Activated T-helper 1 cell treated with anti-CD3 and anti-CD28 coated beads, Interleukin-2, amount 50 U/mL, for 16 hours (primary cell): ENCODE measurements at places on chromosomes 16 and 17.

- DNase-seq, result no peak
Observed at GRCh38 chr17:72726936-72727335, 365.6 kb downstream of the SLC39A11 start.

DNA sequence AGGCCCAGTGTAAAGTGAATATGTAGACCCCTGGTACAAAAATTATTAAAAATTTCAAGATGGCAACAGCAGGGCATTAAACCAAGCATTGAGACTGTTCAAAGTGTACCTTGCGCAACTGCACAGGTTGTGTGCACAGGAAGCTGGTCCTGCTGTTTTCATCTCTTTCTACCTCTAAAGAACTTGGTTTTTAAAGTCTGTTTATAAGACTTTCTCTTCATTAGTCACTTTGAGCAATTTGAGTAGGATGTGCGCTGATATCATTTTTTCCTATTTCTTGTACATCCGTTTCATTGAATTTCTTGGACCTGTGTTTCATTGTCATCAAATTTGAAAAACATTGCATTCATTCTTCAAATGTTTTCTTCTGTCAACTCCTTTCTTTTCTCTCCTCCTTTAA is 16.8 kb upstream of the PMP22 start:
- no peak for DNase-seq

- DNase-seq, result no peak
Observed at GRCh38 chr16:67150047-67150832, 558 bp downstream of the B3GNT9 start.

DNA sequence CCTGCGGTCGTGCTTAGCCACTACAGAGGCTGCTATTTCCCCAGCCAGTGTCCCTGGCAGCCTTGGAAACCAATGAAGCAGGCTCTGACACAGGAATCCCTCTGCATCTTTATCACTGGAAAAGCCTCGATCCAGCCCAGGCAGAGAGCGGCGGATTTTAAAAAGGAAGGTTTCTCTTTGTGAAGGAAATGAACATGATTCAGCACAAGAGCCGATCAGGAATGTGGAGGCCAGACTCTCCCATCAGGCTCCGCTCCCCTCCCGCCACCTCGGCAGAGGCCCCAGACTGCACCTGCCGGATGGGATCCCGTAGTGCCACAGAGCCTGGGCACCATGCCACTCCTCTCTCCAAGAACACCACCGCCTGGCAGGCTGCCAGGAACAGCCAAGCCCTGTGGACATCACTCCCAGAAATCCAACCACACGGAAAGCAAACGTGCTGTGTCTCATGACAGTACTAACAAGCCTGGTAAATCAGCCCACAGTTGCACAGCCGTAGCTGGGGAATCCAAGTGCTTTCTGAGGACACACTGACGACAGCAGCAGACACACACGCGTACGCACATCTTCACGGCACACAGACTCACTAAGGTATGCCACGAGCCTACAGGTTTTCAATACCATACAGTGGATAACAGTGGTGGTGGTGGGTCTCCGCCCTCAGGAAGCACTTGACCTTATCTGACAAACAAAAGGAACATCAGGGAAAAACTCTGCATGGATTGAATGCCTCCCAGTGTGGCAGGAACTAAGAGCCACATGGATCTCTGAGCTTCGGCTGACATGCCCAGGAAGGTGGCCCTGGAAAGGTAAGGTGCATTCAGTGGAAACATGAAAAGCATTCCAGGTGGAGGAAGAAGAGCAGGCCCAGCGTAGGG is 5.4 kb downstream of the LRRC75A start:
- DNase-seq, result no peak

DNA sequence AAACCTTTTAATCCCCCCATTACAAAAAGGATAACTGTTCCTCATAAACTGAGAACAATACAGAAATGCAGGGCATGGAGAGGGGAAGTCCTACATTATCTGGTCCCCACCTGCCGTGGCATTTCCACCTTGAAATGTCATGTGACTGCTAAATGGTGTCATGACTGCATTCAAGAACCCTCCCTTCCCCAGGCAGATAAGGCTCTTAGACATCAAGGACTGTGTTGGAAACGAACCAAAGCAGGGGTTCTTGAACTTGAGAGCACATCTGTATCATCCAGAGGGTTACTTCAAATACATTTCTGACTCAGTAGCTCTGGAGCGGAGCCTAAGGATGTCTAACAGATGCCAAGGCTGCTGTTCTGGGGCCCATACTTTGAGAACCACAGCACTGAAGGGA is 18.4 kb downstream of the CMTM3 start:
- DNase-seq, result no peak

- no peak for DNase-seq
Observed at GRCh38 chr17:36640836-36641235, 39.5 kb downstream of the MRM1 start.

- DNase-seq, result no peak
Observed at GRCh38 chr16:83933885-83934683, 19.0 kb upstream of the OSGIN1 start.

DNA sequence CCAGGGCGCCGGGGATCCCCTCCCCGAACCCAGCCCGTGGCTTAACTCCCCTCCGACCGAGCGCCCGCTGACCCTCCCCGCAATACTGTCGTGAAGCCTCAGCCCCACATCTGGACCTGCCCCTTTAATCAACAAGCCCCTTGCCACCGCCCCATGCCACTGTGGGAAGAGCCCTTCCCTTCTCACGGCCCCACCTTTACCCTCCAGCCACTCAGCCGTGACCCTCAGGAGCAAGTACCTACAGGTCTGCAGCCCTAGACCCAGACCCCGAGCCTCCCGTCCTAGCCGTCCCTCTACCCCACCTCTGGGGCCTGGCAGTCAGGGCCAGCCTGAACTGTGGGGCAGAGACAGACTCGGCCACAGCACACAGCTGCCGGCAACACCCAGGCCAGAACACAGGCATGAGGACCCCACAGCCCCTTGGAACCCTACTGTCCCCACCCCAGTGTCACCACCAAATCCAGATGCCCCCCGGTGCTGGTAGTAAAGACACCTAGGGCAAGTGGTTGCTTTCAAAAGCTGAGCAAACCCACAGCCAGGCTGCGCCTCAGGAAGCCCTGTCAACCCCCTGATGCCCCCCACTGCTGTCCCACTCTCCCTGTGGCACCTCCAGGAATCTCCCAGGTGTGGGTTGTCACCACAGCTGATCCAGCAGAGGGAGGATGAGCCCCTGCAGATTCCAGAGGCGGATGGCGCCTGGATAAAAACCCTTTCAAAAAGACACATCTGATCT is 1.4 kb downstream of the NXPH3 start:
- no peak for DNase-seq

GRCh38 chr17:79574656-79575055 is 36.2 kb downstream of the RBFOX3 start:
- DNase-seq, result no peak

GRCh38 chr17:73052923-73053322 is 39.6 kb downstream of the SLC39A11 start:
- DNase-seq, result no peak

DNA sequence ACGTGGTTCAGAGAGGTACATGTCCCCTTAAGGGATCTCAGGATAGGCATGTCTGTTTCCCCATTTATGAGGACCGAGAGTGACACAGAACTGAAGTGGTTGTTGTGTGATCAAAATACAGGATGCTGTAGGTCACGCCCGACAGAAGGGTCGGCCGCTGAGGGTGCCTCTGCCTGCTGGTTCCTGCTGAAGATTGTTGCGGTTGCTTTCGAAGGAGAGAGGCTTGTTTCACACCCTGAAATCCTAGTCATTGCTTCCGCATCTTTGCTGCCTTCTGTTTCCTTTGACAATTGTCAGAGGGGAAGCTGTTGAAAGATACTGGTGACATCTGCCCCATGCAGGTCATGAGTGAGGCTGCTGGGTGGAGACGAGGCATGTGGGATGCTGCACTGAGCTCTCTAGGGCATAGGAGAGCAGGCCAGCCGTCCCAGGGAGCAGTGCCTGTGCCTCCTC is 3.8 kb upstream of the NAT9 start:
- DNase-seq, result peak; percentile 38

DNA sequence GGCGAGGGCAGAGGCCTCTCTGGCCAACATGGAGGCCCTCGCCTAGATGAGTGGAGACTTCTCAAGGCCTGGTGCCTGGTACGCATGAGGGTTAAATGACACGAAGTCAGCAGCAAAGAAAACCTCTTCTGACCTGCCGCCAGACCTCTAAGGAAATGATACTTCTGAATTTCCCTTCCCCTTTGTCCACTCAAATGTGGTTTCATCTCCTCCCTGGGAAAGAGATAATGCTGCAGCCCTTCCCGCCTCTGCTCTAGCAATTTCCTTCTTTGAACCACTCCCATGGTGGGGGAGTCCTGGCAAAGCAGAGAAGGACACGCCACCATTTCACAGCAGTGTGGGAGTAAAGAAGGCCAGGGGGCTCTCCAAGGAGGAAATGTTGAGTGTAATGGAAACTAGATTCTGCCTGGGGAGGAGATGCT is 65.7 kb upstream of the BCAR1 start:
- no peak for DNase-seq

GRCh38 chr16:73149334-73149733 is 101.4 kb upstream of the ZFHX3 start:
- no peak for DNase-seq

DNA sequence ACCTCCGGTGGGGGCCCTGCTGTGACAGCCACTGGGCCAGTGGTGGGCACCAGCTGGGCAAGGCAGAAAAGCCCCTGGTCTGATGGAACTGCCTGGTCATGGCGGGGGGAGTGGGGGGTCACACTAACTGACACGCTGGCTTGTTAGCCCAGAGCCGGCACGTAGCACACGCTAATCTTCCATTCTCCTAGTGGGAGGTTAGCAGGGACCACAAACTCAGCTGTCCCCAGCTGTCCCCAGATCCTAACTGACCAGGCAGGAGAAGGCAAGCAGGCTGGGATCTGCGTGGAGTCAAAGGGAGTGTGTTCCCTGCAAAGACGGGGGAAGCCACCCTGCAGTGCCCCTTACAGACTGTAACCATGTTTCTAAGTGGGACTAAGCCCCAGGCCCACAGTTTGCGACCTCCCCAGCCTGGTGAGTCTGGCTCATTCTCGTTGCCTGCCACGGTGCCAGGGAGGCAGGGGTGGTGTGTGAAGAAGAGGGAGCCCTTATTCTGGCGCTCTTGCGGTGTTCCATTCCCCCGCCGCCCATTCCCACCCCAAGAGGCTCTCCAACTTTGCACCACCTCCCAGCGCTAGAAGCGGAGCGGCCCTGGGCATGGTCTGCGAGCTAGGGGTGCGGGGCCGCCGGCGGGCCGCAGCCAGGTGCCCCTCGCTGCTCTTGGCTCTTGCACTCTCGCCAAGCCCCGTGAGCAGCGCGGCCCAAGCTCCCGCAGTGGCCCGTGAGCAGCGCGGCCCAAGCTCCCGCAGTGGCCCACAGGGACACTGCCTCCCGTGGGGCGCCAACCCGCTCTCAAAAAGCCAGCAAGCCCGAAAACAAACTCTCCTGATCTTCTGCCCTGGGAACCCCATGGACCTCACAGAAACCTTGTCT is 12.1 kb upstream of the ZNF423 start:
- no peak for DNase-seq

DNA sequence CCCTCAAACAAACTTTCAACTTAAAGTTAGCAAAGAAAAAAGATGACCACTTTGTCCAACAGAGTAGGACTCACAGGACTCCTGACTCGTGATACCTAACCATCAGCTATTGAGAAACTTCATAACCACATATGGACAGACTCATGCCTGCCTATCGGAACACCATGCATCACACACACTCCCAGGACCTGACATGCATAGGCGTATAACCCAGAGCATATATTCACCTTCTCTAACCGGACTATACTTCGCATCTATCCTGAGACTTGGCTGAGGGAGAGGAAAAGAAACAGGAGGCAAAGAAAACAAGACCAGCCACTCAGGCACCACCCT is 2.2 kb downstream of the PIP4K2B start:
- DNase-seq, result no peak

DNA sequence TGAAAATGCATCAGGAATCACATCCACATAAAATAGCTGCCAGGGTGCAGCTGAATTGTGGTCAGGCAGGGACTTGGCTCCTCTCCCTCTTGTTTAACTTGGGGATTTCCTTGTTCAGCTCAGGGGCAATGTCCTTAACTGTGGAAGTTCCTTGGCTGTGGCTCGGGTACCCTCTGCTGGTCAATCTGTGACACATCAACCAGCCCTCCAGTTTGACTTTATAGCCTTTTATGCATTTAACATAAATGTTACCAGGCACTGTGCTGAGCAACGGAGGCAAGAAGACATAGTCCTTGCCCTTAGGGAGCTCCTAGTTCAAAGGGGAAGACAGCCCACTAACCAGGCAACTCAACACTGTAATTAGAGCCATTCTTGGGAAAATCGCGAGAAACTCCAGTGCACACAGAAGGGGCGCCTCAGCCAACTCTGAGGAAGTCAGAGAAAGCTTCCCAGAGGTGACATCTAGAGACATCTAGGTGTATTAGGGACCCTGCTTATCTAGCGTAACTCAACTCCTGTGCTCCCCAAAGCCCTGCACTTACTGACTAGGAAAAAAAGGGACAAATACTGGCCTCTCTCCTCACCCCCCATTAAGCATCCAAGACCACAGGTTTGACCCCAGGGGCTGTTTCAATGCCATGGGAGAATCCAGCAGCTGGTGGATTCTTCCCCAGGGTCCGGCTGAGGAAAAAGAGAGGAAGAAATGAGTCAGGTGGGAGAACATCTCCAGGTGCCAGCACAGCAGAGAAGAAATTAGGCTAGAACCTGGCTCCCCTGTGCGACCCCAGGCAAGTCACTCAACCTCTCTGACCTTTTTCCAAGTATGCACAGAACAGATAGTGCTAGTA is 17.3 kb upstream of the EEF2K start:
- peak; percentile 31 for DNase-seq

GRCh38 chr17:50426814-50427787 is 1.1 kb downstream of the ACSF2 start:
- no peak for DNase-seq

- no peak for DNase-seq
Observed at GRCh38 chr17:71237903-71238538, 882.8 kb upstream of the SOX9 start.

GRCh38 chr16:845351-845745 is 44.8 kb upstream of the GNG13 start:
- DNase-seq, result no peak

DNA sequence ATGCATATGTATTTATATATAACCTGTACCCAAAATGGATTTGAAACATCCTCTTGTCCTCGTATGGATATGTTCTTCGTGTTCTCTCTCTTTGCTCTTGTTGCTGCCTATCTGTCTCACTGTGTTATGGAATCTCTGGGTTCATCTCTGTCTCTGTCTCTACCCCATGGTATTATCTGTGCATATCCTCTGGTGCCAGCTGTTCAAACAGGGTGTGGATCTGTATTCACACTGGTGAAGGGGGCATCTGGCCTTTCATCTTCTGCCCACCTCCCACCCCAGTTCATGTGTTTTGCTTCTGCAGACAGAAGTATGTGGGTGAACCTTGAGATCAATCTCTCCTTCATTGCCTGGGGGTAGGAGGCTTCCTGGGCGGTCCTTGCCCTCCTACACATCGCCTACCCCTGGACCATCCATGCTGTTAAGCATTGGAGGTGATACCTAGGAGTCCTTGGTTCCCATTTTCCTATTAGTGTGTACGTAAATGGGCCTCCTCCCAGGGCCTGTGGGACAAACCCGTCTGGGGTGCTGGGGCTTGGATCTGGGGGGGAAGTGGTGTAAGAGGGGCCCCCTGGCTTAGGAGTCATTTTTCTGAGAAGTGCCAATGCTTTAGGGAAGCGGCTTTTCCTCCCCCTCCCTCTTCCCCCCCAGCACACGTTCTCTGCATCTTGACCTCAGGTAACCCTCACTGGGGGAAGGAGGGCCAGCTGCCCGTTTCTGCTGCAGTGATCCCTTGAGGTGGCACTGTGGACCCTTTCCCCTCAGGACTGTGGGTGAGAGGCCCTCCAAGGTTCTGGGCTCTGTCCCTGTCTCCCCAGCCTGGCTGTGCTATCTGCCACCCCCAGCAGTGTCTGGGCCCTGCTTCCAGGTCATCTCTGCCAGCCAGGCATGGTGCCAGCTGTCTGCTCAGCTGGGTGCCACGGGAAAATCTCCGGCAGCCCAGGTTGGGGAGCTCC is 21.1 kb downstream of the RARA start:
- no peak for DNase-seq
